ENCODE measurements at places on chromosomes 1 and 21. TPM values are rescaled to one million over a fixed set of nuclear protein-coding genes. Genes with fewer than 3 reads are reported as not detected.

CNKSR1 gene
- 0.26 TPM for total RNA-seq

TAS1R1 gene
- total RNA-seq, result not detected

SZRD1 gene
- 90.6 TPM for total RNA-seq

ADAMTS1 gene
- 0.15 TPM for total RNA-seq

TEX38 gene
- total RNA-seq, result not detected

HIVEP3 gene
- 2.0 TPM for total RNA-seq

TFAP2E gene
- total RNA-seq, result 0.40 TPM

GABRD gene
- total RNA-seq, result 0.19 TPM

EPHA2 gene
- total RNA-seq, result 125 TPM

Measured in A549 treated with ZK216348 at 1 μM for 4 hours (cell line).